ENCODE measurements at places on chromosomes 11 and 22.

DNA sequence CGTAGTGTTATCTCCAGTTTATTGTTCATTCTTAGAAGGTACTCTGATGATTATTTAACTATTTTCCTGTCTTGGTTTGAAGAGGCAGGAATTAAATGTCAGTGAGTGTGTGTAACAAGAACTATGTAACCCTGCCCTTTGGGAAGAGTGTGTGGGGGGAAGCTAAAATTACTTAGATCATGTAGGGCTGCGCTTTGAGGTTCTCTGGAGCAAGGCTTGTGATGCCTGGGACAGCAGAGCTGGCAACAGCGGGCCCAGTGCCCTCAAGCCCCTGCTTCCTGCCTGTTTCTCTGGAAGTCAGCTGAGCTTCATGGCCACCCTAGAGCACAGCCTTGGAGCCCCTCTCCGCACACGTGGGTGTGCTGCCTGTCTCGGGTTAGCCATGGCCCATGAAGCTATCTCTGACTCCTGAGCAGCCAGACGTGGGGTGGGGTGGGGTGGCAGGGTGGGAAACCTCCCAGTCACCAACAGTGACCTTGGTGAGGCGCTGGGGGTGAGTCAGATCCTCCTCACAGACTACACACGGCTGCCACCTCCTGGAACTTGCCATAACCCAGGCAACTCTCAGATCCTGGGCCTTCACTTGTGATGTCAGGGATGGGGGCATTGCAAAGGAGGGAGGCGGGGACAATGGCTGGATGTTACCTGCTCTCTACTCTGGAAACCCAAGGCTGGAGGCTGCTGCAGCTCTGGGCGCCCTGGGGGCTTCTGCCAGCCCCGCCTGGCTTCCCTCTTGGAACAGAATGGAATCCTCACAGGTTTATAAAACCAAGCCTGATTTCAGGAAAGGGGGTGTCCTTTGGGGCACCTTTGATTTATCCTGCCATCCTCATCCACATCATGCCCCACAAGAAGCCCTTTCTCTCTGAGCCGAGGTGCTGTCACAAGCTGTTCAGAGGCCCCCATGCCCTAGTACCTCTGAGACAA, 88.6 kb downstream of the SNX19 start:
- no peak for DNase-seq

- DNase-seq, result no peak
Observed at GRCh38 chr22:24025475-24025874, 14.4 kb downstream of the CABIN1 start.

DNA sequence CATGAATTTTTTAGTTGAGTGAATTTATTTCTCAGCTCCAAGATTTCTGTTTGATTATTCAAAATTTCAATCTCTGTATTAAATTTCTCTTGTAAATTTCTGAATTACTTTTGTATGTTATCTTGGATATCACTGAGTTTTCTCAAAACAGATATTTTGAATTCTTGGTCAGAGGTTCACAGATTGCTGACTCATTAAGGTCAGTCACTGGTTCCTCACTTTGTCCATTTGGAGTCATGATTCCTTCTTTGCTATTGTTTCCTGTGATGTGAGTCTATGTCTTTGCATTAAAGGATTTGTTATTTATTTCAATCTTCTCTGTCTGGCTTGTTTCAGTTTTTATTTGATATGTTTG, 10.2 kb upstream of the IL17RA start:
- DNase-seq, result no peak

- peak; percentile 100 for DNase-seq
Observed at GRCh38 chr11:66638177-66639065, at the start of gene RBM4. Gene RBM4 (plus strand): TSS chr11:66638703. CDS start chr11:66639712, 1,009 bp downstream.

- DNase-seq, result peak; percentile 75
Observed at GRCh38 chr22:19855504-19856409, 1.1 kb upstream of the GNB1L start.

- peak; percentile 63 for DNase-seq
Observed at GRCh38 chr11:10455637-10456487, 798 bp downstream of the AMPD3 start.

GRCh38 chr22:39316440-39317083, 2.9 kb downstream of the RPL3 start:
- DNase-seq, result no peak

DNA sequence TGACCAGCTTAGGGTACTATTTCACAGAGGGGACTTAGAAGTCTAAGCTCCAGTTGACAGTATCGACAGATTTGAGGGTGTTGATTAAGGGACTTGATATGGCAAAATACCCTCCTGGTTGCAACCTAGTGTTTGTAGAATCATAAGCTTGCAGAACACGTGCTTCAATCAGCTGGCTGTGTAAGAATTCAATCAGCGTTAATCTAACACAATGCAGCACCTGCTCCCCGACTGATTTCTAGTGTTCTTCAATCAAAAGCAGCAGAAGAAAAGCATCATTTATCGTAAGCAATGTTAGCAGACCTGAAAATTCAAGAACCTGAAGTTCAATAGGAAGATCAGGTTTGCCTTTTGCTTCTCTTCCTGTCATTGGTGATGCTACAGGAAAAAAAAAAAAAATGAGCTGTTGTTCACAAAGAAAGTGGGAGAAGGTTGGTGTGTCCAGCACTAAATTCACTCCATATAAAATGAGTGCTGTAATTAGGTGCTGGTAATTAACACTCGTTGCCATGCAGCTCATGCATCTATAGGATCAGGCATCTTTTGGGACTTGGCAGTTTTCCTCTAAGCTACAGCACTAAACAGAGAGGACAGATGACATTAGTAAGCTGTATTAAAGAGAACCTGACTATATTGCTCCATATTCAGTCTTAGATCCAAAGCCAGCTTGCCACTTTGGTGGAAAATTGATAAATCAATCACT, 840.3 kb downstream of the OPCML start:
- peak; percentile 73 for DNase-seq

DNA sequence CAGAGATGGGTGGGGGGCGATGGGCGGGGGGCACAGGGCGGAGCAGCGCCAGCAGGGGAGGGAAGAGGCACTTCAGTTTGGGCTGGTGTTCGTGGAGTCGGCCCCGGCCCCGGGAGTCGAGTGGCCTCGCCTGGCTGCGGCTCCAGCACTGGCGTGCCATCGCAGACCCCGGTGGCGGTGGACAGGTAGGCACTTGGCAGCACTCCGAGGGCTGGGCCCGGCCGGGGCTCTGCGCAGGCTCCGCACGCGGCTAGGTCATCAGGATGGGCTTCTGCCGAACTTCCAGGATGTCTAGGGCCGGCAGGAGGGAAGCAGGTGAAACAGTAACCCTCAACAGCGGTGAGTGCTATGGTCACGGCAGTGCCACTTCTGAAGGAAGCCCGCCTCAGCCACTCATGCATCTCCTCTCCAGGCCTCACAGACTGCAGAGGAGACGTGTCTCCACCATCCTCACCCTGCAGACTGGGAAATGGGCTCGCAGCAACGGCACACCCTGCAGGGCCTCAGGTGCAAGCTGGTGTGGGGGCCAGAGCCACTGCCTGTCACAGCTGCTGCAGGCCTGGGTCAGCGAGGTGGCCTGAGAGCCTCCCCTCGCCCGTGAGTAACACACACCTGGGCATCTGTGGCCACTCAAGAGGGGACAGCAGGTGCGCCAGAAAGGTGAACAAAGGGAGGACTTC, 33.3 kb downstream of the NUP50 start:
- no peak for DNase-seq

DNA sequence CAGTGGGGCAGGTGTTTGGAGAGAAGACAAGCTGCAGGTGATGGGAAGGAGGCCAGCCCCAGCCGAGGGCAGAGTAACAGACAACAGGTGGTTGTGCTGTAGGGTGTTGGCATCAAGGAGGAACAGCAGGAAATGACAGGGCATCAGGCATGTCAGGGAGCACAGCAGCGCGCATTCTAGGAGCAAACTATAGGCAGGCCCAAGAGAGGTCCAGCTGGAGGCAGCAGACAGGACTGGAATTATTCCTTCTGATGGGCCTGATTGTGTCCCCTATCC, 13.6 kb downstream of the ADM start:
- peak; percentile 89 for DNase-seq

DNA sequence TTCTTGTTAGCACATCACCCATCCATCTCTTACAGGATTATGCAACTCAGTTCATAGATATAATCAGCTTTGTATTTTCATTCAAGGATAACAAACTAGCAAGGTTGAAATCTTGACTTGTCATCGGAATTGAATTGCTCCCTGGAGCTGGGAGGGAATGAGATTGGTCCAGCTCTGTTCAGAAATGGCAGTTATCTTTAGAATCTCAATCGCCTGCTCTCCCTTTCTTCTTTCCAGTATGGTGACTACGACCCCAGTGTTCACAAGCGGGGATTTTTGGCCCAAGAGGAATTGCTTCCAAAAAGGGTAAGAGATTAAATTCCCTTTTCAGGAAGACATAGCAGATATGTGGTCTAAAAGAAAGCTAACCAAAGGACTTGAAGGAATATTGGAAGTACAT, 51.0 kb downstream of the NF2 start:
- DNase-seq, result no peak

Measured in NCI-H1105 (cell line).